Lower lobe of right lung (tissue), 2 donors: ENCODE measurements at places on chromosomes 5 and 9. TPM values are rescaled to one million over a fixed set of nuclear protein-coding genes. Genes with fewer than 3 reads are reported as not detected.

Gene PLCXD3
- 2.8 TPM for total RNA-seq

Gene OGN
- total RNA-seq: 15.3 TPM

Gene IL31RA
- not detected for total RNA-seq

Gene CDH9
- total RNA-seq: not detected

Gene RGP1
- total RNA-seq: 29.6 TPM

Gene TXN
- 170 TPM for total RNA-seq

Gene GABRA1
- not detected for total RNA-seq

Gene SPATA31C1
- total RNA-seq: not detected

Gene XPA
- total RNA-seq: 11.3 TPM

Gene C9orf153
- total RNA-seq: 0.95 TPM

Gene TRIM36
- 5.5 TPM for total RNA-seq

Gene PCDHB1
- 0.15 TPM for total RNA-seq

Gene ANKRD18B
- 0.65 TPM for total RNA-seq

Gene CA9
- total RNA-seq: not detected

Gene ALDH1A1
- 238 TPM for total RNA-seq

Gene STK10
- total RNA-seq: 72.5 TPM

Gene TEK
- total RNA-seq: 56.3 TPM
